ENCODE measurements at places on chromosomes 4 and X. TPM values are rescaled to one million over a fixed set of nuclear protein-coding genes. Genes with fewer than 3 reads are reported as not detected.
A peak's percentile ranks its signal among the peaks of the same experiment; 100 is the strongest.

The ASB12 gene
- not detected for polyA plus RNA-seq

DNA sequence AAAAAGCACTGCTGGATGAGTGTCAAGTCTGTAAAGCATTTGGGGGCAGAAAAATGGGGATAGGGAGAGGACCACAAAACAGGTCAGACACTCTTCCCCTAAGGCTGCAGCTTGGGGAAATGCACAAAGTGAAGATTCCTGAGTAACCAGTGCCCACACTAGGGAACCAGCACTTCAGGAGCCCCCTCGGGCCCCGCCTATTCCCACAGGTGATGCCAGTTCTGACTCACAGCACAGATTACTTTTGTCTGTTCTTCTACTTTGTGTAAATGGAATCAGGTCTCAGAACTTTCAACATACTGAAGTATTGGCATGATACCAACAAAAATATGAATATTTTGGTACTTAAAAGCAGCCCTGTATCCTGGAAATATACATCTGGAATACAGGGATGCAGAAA, 112.5 kb downstream of the ADRA2C start:
- no peak overlapping the region for H3K27ac ChIP-seq
- DNase-seq: no peak
- no peak overlapping the region for H3K4me3 ChIP-seq
- H3K4me1 ChIP-seq: peaks cover 2% of the 10 kb centered on the region
- peaks cover 86% of the 10 kb centered on the region for H3K27me3 ChIP-seq

DNA sequence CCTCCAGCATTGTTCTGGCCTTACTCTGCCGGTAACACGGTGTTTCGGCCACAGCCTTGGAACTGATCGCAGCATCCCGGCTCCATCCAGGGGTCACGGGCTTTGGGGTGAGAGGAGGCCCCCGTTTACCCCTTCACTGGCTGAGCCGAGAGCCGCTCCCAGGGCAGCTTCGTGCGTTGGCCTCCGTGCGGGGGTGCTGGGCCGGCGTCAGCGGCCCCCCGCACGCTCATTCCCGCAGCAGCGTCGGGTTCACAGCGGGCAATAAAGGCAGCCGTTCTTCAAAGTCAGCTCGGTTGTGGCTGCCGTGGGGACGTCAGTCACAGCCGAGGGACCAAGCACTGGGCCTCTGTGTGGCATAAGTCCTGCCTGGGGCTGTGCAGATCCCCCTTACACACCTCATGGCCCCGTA, 25.3 kb upstream of the PLCXD1 start:
- no peaks in the 10 kb centered on the region for H3K4me1 ChIP-seq
- H3K4me3 ChIP-seq: no peak overlapping the region
- no peaks in the 10 kb centered on the region for H3K36me3 ChIP-seq
- H3K27me3 ChIP-seq: no peaks in the 10 kb centered on the region

The LAP3 gene
- polyA plus RNA-seq: 70.1 TPM

DNA sequence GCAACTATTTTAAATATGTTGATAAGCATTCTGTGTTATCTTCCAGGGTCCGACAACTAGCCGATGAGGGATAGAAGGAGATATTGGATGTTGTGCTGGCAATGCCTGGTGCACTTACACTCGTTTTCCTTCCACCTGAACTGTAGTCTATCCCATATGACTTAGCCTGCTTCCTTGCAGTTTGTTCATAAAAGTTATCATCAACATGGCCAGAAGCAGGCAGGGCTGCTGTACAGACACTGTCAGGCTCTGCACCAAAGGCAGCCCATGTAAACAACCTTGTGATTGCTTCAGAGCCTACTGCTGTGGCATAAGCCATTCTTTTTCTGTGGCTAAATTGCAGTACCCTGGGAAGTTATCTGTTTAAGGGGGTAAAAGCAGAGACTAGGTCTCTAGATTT, 1.6 kb downstream of the MAPK10 start:
- H3K36me3 ChIP-seq: no peaks in the 10 kb centered on the region
- H3K4me3 ChIP-seq: peak overlapping the region; percentile 23
- no peaks in the 10 kb centered on the region for H3K4me1 ChIP-seq
- no peaks in the 10 kb centered on the region for H3K27me3 ChIP-seq
- DNase-seq: no peak

Measured in sigmoid colon (tissue), 7 donors.